ENCODE measurements at places on chromosomes 5 and 9.
A peak's percentile ranks its signal among the peaks of the same experiment; 100 is the strongest.

DNA sequence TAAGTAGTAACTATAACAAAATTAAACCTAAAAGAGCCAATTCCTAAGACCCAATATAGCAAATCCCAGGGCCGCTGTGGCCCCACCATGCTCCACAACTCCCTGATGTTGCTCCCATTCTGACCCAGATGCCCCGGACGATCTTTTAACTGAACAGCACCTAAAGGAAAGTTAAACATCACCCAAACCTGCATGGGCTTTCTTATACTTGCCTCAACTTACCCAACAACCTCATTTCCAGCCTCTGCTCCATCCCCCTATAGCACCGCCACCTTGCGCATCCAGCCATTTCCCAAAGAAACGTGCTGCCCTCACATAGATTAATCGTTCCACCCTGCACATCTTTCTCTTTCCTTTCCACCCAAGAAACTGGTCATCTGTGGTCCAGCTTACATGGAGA is 54.6 kb downstream of the ZNF354C start:
- DNase-seq, result no peak

GRCh38 chr9:134590240-134591081 is 51.1 kb upstream of the COL5A1 start:
- DNase-seq, result no peak

DNA sequence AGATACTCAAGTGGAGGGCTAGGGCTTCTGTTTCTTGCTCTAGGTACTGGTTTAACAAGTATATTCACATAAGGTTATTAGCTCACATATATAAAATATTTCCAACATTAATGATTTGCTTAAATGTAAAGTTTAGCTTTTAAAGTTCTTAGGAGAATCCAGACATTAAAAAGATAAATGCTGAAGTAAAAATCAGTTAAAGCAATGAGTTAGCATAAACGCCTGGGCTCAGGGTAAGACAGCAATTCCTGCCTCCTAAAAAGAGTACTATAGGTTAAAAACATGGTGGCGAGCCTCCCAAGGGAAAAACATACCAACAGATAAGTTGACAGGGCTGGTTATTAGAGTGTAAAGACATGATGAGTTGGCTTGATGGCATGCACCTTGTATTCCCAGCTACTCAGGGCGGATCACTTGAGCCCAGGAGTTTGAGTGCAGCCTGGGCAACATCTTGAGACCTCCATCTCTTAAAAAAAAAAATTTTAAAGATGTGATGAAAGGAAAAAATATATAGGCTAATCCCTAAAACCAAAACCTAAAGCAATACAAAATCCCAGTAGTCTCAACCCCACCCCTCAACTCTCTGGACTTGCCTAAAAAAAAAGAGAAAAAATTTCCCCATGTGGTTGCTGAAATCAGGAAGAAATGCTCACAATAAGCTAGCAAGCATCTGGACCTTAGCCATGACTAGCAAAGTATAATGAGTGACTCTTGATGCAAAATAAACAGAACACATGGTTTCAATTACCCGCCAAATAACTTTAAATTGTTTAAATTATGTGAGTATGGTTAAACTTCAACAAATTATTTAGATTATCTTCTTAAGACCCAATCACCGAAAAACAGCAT is 3.6 kb downstream of the GOLPH3 start:
- peak; percentile 95 for DNase-seq

DNA sequence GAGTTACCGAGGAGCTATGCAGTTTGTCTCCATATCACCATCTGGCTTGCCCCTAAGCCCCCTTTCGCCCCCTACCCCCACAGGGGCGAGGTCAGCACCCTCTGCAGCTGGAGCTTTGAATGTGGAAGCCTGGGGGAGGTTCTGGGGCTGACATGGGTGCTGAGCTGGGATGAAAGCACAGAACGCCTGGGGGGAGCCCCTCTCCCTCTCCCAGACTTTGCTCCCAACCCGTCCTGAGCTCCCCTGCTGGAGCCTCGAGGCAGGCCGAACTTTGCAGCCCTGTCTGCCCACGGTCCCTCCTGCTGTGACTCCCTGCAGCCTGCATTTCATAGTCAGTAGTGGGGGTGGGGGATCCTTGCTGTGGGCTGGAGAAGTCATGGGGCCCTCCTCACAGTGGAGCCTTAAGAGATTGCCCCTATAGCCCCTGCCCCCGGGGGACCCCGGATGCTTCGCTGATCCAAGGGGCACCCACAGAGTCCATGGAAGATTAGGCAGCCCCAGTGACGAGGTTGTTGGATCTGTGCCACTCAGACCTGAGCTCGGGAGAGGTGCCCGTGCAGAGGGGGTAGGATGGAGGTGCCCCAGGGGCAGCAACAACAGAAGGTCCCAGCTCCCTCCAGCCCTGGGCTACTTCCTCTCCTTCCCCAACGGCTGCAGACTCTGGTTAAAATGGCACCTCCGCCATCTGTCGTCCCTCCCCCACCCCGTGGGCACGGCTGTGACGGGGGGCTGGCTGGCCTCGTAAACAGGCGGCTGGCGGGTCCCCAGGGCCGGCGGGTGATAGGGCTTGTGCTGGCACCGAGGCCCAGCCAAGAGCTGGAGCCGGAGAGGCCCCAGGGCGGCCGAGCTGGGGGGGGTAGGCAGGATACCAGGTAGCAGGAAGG is 162.0 kb downstream of the C9orf50 start:
- peak; percentile 44 for DNase-seq

- DNase-seq, result peak; percentile 87
These were observed 250.0 kb downstream of the NR3C1 start for GRCh38 chr5:143153332-143154119.

DNA sequence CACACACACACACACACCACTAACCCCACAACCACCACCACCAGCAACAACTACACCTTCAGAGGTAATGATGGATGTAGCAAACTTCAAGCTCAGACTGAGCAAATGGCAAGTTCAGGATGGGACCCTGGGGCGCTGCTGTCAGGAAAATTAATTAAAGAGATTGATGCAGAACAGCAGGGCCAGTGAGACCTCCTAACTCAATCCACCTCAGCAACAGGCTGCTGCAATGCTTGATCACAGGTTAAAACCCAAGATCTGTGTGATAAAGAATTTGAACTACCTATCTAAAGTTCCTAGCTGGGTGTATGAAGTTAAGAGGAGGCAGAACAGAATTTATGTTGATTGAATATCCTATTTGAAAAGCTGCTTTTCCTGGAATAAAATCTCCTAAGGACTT is 140.3 kb upstream of the FER start:
- DNase-seq, result no peak

DNA sequence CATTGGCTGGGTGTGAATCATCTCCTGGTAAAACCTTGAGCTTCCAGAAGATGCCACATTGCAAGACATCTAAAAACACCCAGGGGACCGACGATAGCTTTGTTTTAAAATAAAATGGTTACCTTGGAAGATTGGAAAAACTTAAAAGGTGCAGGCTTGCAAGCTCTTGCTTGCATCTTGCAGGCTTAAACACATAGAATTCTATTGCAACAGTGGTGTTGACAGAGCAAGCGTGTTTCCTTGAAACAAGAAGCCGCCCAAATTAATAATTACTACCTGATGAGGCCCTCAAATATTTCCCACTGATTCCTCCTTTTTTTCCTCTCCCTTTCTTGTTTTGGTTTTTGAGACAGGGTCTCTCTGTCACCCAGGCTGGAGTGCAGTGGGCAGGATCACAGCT is 137.1 kb upstream of the BASP1 start:
- DNase-seq, result no peak

GRCh38 chr5:57067597-57067924 is 106.3 kb upstream of the GPBP1 start:
- DNase-seq, result peak; percentile 11

Measured in adipocyte (in vitro differentiated cells).